ENCODE measurements at places on chromosomes 6 and 20.

- no peak for DNase-seq
Measured at GRCh38 chr6:162957062-162957461, 229.3 kb downstream of the PACRG start.

DNA sequence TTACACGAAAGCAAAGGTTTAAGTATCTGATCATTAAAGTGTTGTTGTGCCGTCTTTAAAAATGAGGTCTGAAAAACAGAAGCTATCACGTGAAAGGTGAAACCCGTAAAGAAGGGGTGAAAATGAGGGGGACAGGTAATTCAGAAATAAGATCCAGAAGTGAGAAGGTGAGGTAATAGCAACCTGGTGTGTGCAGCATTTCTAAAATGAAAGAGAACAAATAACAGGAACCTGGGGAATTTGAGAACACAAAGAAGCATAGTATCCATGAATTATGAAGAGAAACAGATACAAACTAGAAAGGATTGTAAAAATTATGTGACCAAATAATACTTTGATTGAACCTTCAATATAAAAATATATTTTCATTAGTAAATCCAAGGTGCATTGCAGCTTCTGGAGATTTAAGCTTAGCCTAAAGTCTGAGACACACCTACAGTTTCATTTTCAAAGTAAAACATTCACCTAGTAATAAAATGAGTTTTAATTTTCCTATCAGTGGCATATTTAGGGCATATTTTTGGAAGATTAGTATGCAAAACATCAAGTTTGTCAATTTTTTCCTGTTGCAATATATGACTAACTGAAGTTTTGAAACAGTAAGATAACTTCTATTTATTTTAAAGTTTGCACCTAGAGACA is 1.4 kb downstream of the HEY2 start:
- DNase-seq, result no peak

GRCh38 chr20:17992847-17993513 is 24.2 kb downstream of the MGME1 start:
- no peak for DNase-seq

DNA sequence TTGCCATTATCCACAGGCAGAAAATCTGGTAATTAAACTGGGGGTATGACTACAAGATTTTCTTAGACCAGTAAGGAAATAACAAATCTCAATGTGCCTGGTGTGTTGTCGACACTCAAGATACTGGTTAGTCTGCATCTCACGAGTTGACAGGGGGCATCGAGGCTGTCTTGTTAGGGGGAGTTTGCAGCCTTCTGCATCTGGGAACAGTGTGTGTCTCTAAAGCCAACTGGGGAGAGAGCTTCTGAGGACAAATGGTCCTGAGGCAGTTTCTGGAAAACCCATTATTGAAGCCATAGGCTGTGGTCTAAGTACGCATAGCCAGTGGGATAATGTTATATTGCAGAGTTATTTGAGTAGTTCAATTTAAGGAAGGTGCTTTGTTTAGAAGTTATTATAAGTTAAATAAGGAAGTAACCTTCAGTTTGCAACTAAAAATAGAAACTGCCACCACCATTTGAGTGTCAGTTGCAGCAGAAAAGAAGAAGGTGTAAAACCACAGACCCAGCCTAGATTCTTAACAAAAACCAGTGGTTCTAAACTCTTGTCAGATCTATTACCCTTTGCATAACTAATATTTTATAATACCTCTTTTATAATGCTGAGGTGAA is 15.4 kb upstream of the MAPK13 start:
- no peak for DNase-seq

DNA sequence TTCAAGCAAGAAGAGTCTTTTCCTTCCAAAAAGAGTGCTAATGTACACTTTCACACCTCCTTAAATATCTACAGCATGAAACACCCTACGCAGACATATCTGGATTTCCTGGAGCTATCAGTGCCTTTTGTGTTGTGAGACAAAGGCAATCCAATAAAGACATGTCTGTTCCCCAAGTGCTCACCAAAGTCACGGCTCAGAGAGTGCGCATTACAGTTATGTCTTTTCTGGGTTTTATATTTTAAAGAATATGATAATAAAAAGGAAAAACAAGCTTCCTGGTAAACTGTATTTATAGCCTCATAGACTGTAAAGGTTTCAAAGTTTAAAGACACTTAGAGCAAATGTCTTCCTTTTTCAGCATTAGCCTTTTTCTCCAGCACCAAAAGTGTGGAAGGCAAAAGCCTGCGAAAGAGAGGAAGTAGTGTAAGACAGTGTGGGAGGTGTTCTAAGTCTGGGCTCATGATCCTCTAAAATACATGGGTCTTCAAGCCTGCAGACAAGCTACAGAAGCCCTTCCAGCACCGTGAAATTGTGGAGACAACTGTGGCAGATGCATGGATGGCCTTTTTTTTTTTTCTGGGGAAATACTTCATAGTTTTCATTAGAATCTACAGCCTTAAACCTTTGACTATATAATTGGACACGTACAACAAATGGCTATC is 135.0 kb upstream of the SLC35B3 start:
- no peak for DNase-seq

- DNase-seq, result no peak
Measured at GRCh38 chr6:63764318-63764916, 128.8 kb downstream of the PHF3 start.
